RKO (cell line): ENCODE measurements at places on chromosomes 2 and 18.

- no peak for DNase-seq
Observed at GRCh38 chr2:241641631-241642030, 4.1 kb downstream of the ATG4B start.

DNA sequence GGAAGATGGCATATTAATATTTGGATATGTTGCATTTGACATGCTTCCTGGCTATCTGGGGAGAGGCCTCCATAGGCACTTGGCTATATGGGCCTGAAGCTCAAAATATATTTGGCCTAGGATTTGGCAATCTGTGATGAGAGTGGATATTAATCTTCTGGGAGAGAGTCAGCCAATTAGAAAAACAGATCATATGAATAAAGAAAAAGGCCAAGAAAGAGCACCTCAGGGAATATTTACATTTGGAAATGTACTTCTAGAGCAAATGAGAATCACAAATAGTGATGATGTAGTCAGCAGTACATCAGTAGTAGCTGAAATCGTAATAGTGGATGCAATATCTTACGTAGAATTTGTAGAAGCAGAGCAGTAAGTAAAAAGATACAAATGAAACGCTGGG lies 277.0 kb downstream of the CTNNA2 start:
- no peak for DNase-seq

DNA sequence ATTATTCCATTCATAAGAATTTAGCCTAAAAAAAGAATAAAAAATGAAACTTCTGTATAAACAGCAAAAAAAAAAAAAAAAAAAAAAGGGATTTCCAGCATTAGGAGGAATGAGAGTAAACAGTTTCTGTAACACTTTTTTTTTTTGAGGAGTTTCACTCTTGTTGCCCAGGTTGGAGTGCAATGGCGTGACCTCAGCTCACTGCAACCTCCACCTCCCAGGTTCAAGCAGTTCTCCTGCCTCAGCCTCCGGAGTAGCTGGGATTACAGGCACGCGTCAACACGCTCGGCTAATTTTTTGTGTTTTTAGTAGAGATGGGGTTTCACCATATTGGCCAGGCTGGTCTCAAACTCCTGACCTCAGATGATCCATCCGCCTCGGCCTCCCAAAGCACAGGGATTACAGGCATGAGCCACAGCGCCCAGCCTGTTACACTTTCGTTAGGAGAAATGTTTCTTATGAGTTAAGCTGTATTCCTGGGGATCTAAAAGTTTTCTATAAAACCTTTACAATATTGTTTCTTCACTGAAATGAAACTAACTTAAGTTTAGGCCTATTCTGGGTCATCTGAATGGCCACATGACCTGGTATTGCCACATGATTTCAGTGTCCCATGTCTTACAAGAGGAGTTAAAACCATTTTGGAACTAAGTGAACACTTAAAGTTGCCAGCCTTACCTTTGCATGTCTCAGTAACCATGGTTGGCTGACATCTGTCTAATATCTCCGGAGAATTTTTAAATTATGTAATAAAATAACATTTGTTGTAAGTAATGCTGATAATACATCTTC lies 17.5 kb downstream of the SMAD2 start:
- DNase-seq: no peak

GRCh38 chr2:236107942-236108625 lies 60.1 kb downstream of the GBX2 start:
- no peak for DNase-seq

- DNase-seq: peak; percentile 41
Observed at GRCh38 chr2:207202645-207203044, 36.9 kb upstream of the KLF7 start.

GRCh38 chr2:80303006-80303908 lies 1.3 kb downstream of the LRRTM1 start:
- DNase-seq: no peak

GRCh38 chr2:179579800-179580199 lies 281.6 kb downstream of the ZNF385B start:
- DNase-seq: no peak

DNA sequence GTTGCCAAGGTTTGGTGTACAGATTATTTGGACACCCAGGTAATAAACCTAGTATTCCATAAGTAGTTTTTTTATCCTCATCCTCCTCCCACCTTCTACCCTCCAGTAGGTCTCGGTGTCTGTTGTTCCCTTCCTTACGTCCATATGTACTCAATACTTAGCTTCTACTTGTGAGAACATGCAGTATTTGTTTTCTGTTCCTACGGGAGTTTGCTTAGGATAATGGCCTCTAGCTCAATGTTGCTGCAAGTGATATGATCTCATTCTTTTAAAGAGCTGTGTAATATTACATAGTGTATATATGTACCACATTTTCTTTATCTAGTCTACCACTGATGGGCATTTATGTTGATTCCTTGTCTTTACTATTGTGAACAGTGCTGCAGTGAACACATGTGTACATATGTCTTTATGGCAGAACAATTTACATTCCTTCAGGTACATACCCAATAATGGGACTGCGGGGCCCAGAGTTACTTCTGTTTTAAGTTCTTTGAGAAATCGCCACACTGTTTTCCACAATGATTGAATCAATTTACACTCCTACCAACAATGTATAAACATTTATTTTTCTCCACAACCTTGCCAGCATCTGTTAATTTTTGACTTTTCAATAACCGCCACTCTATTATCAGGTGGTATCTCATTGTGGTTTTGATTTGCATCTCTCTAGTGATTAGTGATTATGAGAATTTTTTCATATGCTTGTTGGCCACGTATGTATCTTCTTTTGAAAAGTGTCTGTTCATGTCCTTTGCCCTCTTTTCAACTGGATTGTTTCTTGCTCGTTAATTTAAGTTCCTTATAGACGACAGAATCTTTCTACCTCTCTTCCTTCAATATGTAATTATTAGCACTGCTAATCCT lies 88.0 kb downstream of the MEMO1 start:
- DNase-seq: no peak

DNA sequence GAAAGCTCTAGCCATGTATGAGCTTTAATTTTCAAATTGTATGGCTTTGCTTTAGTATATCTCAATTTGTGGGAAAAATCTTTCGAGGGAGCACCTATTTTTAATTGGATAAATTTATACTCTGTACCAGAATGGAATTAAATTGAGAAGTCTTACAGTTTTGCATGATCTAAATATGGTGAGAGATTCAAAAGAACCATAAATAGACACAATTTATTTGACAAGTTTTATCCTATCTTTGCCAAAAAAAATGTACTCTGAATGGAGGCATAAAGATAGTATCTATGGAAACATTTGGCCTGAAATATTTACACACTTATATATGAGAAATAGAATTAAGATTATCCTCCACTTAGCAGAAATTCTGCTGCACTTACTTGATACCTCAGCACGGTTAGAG lies 238.4 kb downstream of the NDUFA10 start:
- no peak for DNase-seq

DNA sequence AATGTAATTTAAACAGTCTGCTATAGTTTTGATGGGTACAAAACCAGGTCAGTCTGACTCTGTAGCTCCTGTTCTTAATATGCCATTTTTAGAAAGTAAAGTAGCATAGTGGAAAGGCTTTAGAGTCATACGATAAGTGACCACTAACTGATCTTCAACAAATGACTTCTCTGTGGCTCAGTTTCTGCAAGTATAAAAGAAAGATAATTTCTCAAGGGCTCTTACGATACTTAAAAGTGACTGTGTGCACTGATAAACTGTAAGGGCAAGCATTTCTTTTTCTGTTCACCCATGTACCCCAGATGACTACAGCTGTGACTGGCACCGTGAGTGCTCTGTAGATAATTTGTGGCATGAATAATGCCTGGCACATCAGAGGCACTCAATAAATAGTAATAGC lies 178.7 kb downstream of the LCLAT1 start:
- no peak for DNase-seq

- no peak for DNase-seq
Observed at GRCh38 chr2:216887138-216887537, 27.3 kb upstream of the TNP1 start.

DNA sequence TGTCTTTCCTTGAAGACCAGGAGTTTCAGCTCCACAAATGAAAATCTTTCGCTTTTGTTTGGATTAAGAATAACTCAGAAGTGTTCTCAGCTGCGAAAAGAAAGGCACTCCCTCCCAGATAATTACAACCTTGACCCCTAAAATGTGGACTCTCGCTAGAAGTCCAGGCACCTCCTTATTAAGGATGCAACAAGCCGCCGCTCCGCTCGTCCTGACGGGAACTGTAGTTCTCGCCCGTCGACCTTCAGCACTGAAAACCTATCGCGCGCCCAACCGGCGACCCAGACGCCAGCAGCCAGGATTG lies 559 bp downstream of the IMMT start:
- peak; percentile 97 for DNase-seq

DNA sequence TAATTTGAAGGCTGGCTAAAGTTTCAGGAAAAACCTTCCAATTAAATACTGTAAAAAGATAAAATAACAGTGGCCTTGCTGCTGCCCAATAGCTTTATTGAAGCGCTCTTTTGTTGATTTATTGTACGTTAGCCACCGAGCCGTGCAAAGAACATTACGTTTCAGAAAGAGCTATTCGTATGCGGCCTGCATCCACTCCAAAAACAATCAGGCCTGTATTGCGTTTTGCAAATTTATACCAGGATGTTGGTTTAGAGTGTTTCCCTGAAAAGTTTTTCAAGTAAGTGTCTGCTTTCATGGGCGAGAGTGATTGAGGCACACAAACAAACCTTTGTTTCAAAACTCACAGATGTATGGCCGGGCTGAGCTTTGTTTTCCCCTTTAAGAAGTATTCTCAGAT lies 257.2 kb upstream of the SALL3 start:
- no peak for DNase-seq

DNA sequence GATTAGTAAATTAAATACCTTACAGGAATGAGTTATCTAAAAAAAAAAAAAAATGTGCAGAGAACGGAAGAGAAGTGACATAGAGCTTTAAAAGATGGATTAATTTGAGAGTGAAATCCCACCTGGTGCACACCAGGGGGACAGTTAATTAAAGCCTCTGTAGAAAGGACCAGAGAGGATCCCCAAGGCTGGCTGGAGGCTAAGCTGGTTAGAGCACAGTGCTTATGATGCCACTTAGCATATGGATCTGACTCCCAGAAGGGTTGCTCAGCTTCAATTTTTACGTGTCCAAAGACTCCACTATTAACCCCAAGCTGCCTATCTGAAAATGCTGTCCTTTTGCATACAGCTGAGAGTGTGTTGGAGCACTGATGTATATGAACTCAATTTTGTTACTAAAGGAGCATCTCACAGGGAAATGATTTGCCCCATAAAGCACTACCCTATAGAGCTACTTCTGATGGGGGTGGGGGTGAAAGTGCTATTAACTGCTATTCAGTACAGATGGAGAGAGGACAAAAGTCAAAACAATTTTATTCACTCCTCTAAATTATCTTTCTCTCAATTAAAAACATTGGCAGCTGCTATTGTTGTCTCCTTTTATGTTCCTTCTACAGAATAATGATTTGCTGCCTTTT lies 15.2 kb upstream of the SLC8A1 start:
- DNase-seq: no peak

GRCh38 chr2:85743304-85743978 lies 10.3 kb upstream of the ATOH8 start:
- no peak for DNase-seq

DNA sequence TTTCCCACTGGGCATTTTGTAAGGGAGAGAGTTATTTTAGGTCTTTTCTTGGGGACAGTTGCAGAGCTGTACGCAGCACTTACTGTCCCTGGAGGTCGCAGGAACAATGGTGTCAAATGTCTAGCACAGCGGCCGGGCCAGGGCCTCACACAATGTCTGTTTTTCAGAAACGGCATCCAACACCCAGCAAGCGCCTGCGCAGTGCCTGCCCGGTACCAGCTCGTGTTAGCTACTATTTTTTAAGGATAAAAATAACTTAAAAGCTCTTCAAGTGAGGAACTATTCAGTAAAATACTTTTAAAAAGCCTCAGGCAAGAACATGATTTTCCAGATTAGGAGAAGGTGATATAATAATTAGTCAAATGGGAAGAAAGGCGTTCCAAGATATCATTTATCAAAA lies 90.0 kb downstream of the MBP start:
- DNase-seq: no peak
